ENCODE measurements at places on chromosomes 5 and 9.

DNA sequence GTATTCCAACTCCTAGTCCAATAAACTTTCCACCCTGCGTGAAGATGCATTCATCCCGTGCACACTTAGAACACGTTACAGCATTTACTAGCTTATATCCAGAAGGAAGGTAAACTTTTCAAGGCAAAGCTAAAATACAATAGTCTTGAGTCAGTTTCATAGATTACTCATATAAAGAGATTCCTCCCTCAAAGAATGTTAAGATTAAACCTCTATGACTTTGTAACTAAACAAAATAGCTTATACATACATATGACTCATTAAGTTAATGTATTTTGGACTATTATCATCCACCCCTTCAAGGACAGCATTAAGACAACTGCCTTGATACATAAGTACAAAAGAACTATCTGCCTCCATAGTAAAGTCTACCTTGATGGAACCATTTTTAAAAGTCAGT, 36.1 kb downstream of the TLE1 start:
- DNase-seq = no peak

DNA sequence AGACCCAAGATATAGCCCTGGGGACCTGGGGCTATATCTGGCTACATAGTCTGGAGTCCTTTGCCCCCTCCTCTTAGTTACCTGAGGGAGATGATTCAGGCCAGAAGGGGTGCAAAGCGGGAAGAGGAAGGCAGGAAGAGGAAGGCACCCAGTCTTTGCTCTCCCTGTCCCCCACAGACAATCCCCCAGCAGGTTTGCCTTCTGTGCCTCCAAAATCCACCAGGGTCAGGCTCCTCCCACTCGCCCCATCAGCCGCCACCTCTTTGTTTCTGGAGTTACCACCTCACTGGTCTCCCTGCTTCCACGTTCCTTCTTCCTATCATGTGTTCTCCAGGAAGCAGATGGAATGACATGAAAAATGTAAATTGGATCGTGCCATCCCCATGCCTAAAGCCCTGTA, 31.2 kb upstream of the FABP6 start:
- no peak for DNase-seq

- DNase-seq = no peak
These were observed 85.1 kb downstream of the TRIO start for GRCh38 chr5:14228219-14228618.

DNA sequence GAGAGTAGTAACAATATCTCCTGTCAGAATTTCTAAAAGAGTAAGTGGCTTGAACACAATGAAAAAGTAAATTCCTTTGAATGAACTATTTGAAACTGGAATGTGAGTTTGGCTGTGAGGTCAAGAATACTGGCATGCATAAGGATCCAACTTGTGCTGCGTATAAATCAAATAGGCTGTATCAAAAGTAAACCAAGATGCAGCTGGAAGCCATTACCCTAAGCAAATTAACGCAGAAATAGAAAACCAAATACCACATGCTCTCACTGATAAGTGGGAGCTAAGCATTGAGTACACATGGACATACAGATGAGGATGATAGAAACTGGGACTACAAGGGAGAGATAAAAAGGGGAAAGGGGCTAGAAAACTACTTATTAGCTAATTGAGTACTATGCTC, 24.0 kb upstream of the SRFBP1 start:
- DNase-seq = no peak

DNA sequence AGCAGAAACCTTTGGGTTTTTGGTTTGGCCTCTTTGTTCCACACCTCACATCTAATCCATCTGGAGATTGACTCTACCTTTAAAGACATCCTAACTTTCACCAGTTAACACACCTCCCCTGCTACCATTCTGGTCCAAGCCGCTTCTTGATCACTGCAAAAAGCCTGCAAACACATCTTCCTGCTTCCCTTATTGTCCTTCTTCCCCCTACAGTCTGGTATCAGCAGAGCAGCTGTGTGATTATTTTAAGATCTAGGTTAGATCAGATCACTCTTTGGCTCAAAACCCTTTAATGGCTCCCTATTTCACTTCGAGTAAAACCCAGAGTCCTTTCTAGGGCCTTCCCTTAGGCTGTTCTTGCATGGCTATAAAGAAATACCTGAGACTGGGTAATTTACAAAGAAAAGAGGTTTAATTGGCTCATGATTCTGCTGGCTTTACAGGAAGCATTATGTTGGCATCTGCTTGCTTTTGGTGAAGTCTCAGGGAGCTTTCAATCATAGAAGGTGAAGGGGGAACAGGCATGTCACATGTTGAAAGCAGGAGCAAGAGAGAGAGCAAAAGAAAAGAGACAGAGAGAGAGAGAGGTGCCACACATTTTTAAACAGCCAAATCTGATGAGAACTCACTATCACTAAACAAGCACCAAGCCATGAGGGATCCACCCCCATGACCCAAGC, 1.5 kb upstream of the TEX10 start:
- DNase-seq = no peak

GRCh38 chr5:1231354-1231905, 6.2 kb downstream of the SLC6A18 start:
- DNase-seq = no peak

DNA sequence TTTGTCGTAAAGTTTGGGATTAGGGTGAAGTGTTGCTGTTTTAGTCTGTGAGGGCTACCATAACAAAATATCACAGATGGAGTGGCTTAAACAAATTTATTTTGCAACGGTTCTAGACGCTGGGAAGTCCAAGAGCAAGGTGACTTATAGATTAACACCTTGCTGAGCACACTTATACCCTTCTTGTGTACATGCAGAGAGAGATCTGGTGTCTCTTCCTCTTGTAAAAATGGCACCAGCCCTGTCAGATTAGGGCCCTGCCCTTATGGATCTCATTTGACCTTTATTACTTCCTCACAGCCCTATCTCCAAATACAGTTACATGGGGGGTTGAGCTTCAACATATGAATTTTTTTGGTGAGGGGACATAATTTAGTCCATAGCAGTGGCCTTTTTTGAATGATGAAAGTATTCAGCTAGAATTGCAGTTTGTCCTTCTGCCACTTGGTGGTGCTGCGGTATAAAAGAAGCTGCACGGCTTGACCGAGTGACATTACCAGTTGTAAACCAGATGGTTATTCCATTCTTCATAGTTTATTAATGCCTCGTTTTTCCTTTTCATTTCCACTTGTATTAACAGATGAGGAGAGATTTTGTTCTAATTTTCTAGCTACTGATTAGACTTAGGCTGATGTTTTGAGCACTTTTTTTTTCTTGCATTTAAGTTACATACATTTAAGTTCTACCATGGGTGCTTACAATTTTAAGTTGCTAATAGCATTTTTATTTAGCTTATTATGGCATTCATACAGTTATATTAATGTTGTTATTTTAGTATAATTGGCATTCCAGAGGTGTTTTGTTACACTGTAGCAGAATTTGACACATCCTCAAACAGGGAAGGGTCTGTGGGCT, 19.4 kb downstream of the DCP2 start:
- DNase-seq = peak; percentile 59
